ENCODE measurements at places on chromosomes 3 and 15. TPM values are rescaled to one million over a fixed set of nuclear protein-coding genes. Genes with fewer than 3 reads are reported as not detected.

GRCh38 chr15:89101302-89102193 is 13.3 kb downstream of the ABHD2 start:
- DNase-seq = peak; percentile 45
- H3K4me1 ChIP-seq = peaks cover 60% of the 10 kb centered on the region
- H3K27ac ChIP-seq = peak overlapping the region; percentile 21
- peaks cover 3% of the 10 kb centered on the region for H3K36me3 ChIP-seq
- H3K4me3 ChIP-seq = no peak overlapping the region

DNA sequence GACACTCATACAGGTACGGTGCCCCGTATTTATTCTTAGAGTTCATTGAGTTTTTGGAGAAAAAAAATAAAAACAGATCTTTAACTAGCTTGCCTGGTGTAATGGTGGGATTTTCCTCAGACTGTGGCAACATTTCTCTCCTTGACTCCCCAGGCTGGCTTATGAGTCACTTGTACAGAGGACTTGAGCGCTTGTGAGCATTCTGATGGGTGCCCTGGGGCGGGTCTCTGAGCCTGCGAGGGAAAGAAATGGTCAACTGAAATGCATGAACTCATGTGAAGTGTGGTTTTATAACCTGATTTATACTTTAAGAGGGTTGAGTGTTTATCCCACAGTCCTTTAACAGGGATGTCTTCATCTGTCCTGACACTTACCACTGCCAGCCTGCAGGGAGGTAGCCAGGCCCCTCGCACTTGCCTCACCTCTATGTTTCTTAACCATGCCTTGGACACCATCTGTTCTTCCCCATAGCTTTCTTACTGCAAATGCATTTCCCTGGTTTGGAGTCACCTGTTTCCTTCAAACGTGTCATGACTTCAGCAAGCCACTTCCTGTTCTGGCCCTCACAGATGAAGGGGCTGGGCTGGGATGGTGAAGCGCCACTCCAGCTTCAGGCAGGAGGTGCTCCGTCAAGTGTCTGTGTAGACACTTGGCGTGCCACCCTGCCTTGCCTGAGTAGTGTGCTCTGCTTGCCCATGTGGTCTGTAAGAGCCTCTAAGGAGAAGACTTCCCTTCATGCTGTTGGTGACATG is 118.7 kb downstream of the PDE8A start:
- H3K27ac ChIP-seq = no peak overlapping the region
- DNase-seq = no peak
- H3K4me1 ChIP-seq = no peaks in the 10 kb centered on the region
- H3K27me3 ChIP-seq = no peaks in the 10 kb centered on the region
- H3K36me3 ChIP-seq = peaks cover 32% of the 10 kb centered on the region

GRCh38 chr3:58553003-58553402 is 16.0 kb upstream of the ACOX2 start:
- H3K4me1 ChIP-seq = peaks cover 31% of the 10 kb centered on the region
- no peak for DNase-seq
- H3K27ac ChIP-seq = no peak overlapping the region

- no peaks in the 10 kb centered on the region for H3K27me3 ChIP-seq
- DNase-seq = no peak
- no peak overlapping the region for H3K27ac ChIP-seq
- no peak overlapping the region for H3K4me3 ChIP-seq
Measured at GRCh38 chr3:120181632-120182031, 87.4 kb upstream of the GSK3B start.

DNA sequence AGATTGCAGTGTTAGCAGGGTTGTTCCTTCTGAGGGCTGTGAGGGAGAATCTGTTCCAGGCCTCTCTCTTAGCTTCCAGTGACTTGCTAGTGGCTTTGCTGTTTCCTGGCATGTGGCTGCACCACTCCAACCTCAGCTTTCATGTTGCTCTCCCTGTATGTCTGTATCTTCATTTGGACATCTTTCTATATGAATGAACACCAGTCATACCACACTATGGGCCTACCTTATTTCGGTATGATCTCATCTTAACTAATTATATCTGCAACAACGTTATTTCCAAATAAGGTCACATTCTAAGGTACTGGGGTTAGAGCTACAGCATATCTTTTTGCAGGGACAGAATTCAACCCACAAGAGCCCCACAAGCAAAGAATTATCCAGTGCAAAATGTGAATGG is 356.7 kb upstream of the UMPS start:
- H3K27ac ChIP-seq = no peak overlapping the region
- no peak overlapping the region for H3K4me3 ChIP-seq
- no peaks in the 10 kb centered on the region for H3K36me3 ChIP-seq
- DNase-seq = no peak
- H3K4me1 ChIP-seq = no peaks in the 10 kb centered on the region

- no peak overlapping the region for H3K4me3 ChIP-seq
- no peaks in the 10 kb centered on the region for H3K36me3 ChIP-seq
Measured at GRCh38 chr3:8341821-8342247, 159.8 kb upstream of the LMCD1 start.

DNA sequence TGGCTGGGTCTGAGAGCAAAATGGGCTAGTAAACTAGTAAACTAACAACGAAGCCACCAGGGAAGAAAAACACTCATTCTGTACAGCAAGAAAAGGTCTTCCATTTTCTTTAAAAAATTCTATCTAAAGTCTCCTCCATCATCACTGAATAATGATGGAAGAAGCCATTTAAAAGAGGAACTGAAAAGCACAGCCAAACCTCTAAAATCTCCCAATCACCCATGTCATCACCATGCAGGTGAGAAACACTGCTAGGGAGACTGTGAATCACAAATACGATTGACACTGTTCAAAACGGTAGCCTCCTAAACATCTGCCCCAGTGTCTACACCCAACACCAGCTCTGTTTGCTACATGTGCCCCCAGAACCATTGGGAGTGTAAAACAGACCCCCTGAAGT is 140.4 kb downstream of the RORA start:
- H3K4me3 ChIP-seq = no peak overlapping the region
- no peak for DNase-seq
- H3K4me1 ChIP-seq = no peaks in the 10 kb centered on the region
- no peak overlapping the region for H3K27ac ChIP-seq
- no peaks in the 10 kb centered on the region for H3K27me3 ChIP-seq
- H3K36me3 ChIP-seq = no peaks in the 10 kb centered on the region

- H3K36me3 ChIP-seq = no peaks in the 10 kb centered on the region
- no peak overlapping the region for H3K27ac ChIP-seq
- H3K4me3 ChIP-seq = no peak overlapping the region
- no peaks in the 10 kb centered on the region for H3K4me1 ChIP-seq
- no peak for DNase-seq
Measured at GRCh38 chr3:16848007-16848406, 36.7 kb upstream of the PLCL2 start.

EPHA6 gene
- not detected for total RNA-seq

- H3K4me3 ChIP-seq = no peak overlapping the region
- no peaks in the 10 kb centered on the region for H3K4me1 ChIP-seq
- H3K36me3 ChIP-seq = no peaks in the 10 kb centered on the region
- no peak for DNase-seq
- H3K27me3 ChIP-seq = peaks cover 1% of the 10 kb centered on the region
Measured at GRCh38 chr3:194220901-194221326, 85.0 kb downstream of the HES1 start.

- peak overlapping the region; percentile 74 for H3K4me3 ChIP-seq
- peaks cover 26% of the 10 kb centered on the region for H3K4me1 ChIP-seq
- no peaks in the 10 kb centered on the region for H3K27me3 ChIP-seq
- DNase-seq = no peak
- peak overlapping the region; percentile 73 for H3K27ac ChIP-seq
Measured at GRCh38 chr15:72116731-72117485, 1.0 kb downstream of the MYO9A start.

CAV3 gene
- total RNA-seq = not detected

ERICH6 gene
- total RNA-seq = not detected

ZDHHC19 gene
- total RNA-seq = not detected

GRCh38 chr3:197700095-197700494 is 36.6 kb downstream of the RUBCN start:
- H3K27ac ChIP-seq = no peak overlapping the region
- H3K27me3 ChIP-seq = no peaks in the 10 kb centered on the region
- DNase-seq = no peak
- no peak overlapping the region for H3K4me3 ChIP-seq
- no peaks in the 10 kb centered on the region for H3K4me1 ChIP-seq

DLL4 gene
- 0.20 TPM for total RNA-seq

- H3K4me3 ChIP-seq = no peak overlapping the region
- peaks cover 10% of the 10 kb centered on the region for H3K27me3 ChIP-seq
- DNase-seq = no peak
- no peaks in the 10 kb centered on the region for H3K4me1 ChIP-seq
Measured at GRCh38 chr3:121072133-121072532, 164.1 kb downstream of the STXBP5L start.

DNA sequence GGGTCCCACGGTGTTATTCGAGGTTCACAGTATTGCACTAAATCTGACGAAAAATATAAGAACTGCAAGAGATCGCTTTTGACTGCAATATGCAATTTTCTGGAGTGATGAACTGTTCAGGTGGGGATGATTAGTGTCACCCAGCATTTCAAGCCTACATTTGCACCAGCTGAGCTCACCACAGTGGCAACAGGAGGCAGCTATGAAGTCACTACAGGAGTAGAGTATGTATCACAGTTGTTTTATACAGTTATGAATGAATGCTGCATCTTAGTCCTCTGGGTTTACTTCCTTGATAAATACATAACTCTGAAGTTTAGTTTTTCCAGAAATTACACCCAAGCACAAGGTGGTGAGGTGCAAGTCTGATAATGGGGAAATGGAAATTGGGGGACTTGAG is 69.6 kb downstream of the CHSY1 start:
- no peak for DNase-seq
- H3K4me1 ChIP-seq = peaks cover 3% of the 10 kb centered on the region
- H3K27ac ChIP-seq = no peak overlapping the region
- H3K4me3 ChIP-seq = no peak overlapping the region
- H3K36me3 ChIP-seq = peaks cover 32% of the 10 kb centered on the region

DNA sequence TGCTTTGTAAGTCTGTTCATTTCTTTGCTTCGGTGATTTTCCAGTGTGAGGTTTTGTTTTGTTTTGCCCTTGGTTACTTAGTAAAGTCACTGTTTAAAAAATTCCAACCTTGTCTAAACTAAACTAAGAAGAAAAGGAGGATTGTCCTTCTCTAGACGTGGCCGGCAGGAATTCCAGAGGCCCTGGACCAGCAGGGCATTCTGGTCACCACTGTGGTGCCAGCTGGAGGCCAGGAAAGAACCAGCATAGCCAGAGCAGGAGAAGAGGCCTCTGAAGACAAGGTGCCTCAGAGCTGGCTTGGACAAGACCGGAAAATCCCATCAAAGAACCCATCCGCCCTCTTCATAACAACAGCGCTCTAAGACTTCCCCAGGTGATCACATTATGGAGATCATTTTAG is 8.2 kb downstream of the PLOD2 start:
- peak; percentile 67 for DNase-seq
- H3K4me1 ChIP-seq = peaks cover 93% of the 10 kb centered on the region
- H3K27me3 ChIP-seq = no peaks in the 10 kb centered on the region

FBXO40 gene
- not detected for total RNA-seq

SLC15A2 gene
- total RNA-seq = 1.0 TPM

MYO5C gene
- 23.7 TPM for total RNA-seq

C3orf85 gene
- total RNA-seq = not detected

GRCh38 chr3:180321534-180321933 is 280.4 kb upstream of the TTC14 start:
- no peaks in the 10 kb centered on the region for H3K36me3 ChIP-seq
- H3K27ac ChIP-seq = no peak overlapping the region
- no peak overlapping the region for H3K4me3 ChIP-seq
- no peaks in the 10 kb centered on the region for H3K27me3 ChIP-seq
- DNase-seq = no peak
- H3K4me1 ChIP-seq = no peaks in the 10 kb centered on the region

- peaks cover 5% of the 10 kb centered on the region for H3K27me3 ChIP-seq
- H3K4me3 ChIP-seq = peak within 1 kb of the TSS; percentile 65
- H3K27ac ChIP-seq = no peak within 1 kb of the TSS
- peak; percentile 30 for DNase-seq
- H3K36me3 ChIP-seq = no peaks in the 10 kb centered on the region
Measured at GRCh38 chr3:27721717-27722564, at the start of gene EOMES. Gene EOMES (minus strand): TSS chr3:27722323. CDS start chr3:27722294, 29 bp downstream.

GRCh38 chr3:184696697-184697096 is 15.2 kb downstream of the MAGEF1 start:
- H3K36me3 ChIP-seq = no peaks in the 10 kb centered on the region
- no peak for DNase-seq
- no peak overlapping the region for H3K27ac ChIP-seq
- H3K4me1 ChIP-seq = 0 out of 2 replicates have a peak, but pooled peaks cover 6% of the 10 kb centered on the region
- peaks cover 31% of the 10 kb centered on the region for H3K27me3 ChIP-seq

DNA sequence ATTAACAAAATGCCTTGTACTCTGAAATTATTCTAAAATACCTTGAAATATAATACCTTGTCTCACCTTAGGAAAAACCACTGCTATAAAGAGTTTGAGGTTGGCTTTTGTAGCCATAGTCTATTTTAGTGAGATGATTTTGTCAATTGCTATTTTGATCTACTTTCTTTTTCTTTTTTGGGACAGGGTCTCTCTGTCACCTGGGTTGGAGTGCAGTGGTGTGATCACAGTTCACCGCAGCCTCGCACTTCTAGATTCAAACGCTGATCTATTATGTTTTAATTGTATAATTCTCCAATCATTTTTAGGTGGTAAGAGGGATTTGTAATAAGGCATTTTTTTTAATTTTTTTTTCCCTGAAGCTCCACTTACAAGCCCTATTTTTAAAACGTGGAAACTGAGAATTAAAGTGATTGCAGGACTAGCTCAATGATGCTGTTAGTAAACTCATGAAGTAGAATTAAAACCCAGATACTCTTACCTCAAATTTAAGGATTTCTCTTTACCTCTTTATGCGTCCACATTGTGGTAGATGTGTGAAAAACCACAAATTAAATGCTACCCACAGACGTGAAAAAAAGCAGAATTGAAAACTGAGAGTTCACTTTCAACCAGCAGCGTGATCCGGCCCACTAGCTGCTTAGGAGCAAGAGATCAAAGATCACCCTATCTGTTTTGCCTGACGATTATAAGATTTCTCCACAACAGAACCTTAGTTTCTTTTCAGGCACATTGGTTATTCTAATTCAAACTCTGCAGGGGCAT is 384.2 kb downstream of the CGGBP1 start:
- H3K27ac ChIP-seq = no peak overlapping the region
- no peaks in the 10 kb centered on the region for H3K4me1 ChIP-seq
- no peak for DNase-seq

GRCh38 chr15:99951511-99951910 is 218.3 kb upstream of the LYSMD4 start:
- no peaks in the 10 kb centered on the region for H3K27me3 ChIP-seq
- H3K4me1 ChIP-seq = no peaks in the 10 kb centered on the region

Measured in HepG2 (cell line).